Astrocyte (in vitro differentiated cells and primary cell): ENCODE measurements at places on chromosomes 12 and 14.

DNA sequence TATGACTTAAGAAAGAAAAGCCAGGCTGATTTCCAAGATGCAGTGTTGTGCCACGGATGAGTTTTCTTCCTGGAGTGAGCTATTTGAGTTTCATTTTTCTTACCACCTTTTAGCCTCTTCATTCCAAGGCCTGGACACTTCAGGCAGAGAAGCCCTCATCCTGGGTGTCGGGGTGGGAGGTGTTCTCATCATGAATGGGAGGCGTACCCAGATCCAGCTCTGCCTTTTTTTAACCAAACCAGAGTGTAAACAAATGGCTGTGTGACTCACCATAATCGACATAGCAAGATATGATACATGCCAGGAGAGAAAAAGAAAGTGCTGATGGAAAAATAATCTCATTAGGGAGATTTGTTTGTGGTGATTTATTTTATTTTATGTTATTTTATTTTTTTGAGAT, 79.9 kb downstream of the ARF6 start:
- no peak overlapping the region for H3K4me3 ChIP-seq
- H3K27ac ChIP-seq: peak overlapping the region; percentile 66
- H3K4me1 ChIP-seq: peaks cover 53% of the 10 kb centered on the region
- no peaks in the 10 kb centered on the region for H3K27me3 ChIP-seq
- H3K36me3 ChIP-seq: no peaks in the 10 kb centered on the region
- DNase-seq: peak; percentile 93

- no peak overlapping the region for H3K27ac ChIP-seq
- H3K4me3 ChIP-seq: no peak overlapping the region
- no peak for DNase-seq
Measured at GRCh38 chr12:100972121-100972520, 177.5 kb downstream of the ANO4 start.

- DNase-seq: no peak
- H3K27me3 ChIP-seq: peaks cover 5% of the 10 kb centered on the region
- H3K4me3 ChIP-seq: no peak overlapping the region
- H3K27ac ChIP-seq: no peak overlapping the region
Measured at GRCh38 chr12:103547376-103547775, 39.7 kb upstream of the STAB2 start.

DNA sequence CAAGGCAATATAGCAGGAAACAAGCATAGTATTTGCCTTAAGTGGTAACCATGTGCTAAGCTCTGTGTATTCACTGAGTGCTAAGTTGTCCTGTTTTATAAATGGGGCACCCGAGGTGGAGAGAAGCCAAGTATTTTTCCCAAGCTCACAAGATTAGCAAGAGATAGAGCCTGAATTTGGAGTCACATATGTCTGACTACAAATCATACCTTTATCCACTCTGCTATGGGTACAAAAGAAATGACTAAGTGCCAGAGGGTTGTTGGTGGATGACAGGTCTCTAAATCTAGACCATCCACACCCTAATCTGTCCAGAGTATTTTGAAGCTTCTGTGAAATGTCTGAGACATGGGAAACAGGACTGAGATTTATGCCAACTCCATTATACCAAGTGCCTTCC, 182.1 kb upstream of the SEL1L start:
- H3K36me3 ChIP-seq: no peaks in the 10 kb centered on the region
- no peak for DNase-seq
- no peak overlapping the region for H3K4me3 ChIP-seq
- H3K27me3 ChIP-seq: no peaks in the 10 kb centered on the region

GRCh38 chr12:56205445-56205844, 16.2 kb upstream of the SMARCC2 start:
- H3K27me3 ChIP-seq: no peaks in the 10 kb centered on the region
- peaks cover 47% of the 10 kb centered on the region for H3K36me3 ChIP-seq
- H3K4me3 ChIP-seq: no peak overlapping the region

- no peak overlapping the region for H3K27ac ChIP-seq
- H3K4me1 ChIP-seq: no peaks in the 10 kb centered on the region
- H3K27me3 ChIP-seq: no peaks in the 10 kb centered on the region
- H3K4me3 ChIP-seq: no peak overlapping the region
Measured at GRCh38 chr12:127606476-127607015, 660.4 kb upstream of the TMEM132C start.

- no peak overlapping the region for H3K27ac ChIP-seq
- no peak overlapping the region for H3K4me3 ChIP-seq
- no peak for DNase-seq
- peaks cover 7% of the 10 kb centered on the region for H3K4me1 ChIP-seq
Measured at GRCh38 chr12:31478425-31478824, 112.5 kb downstream of the DENND5B start.

DNA sequence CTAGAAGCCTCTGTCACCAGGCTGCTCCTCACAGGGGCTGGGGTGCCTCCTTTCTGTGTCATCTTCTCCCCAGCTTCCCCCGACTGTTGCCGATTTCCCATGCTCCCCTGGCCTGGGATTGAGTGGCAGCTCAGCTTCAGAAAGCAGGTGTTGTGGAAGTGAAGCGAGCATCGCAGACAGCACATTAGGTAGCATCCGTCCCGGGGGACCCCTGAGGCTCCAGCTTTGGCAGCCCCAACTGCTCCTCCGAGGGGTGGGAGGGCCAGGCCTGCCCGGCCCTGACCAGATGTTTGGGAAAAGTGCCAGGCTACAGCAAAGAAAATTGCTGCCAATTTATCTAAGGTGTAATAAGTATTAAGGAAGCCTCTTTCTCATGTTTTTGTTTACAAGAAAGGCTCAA, 1045.6 kb downstream of the BCL11B start:
- no peak for DNase-seq
- no peak overlapping the region for H3K4me3 ChIP-seq
- no peak overlapping the region for H3K27ac ChIP-seq
- H3K4me1 ChIP-seq: no peaks in the 10 kb centered on the region
- no peaks in the 10 kb centered on the region for H3K27me3 ChIP-seq

- H3K27ac ChIP-seq: no peak overlapping the region
- no peaks in the 10 kb centered on the region for H3K4me1 ChIP-seq
- DNase-seq: no peak
- no peaks in the 10 kb centered on the region for H3K27me3 ChIP-seq
- H3K36me3 ChIP-seq: no peaks in the 10 kb centered on the region
- H3K4me3 ChIP-seq: no peak overlapping the region
Measured at GRCh38 chr12:77510985-77511384, 319.7 kb upstream of the NAV3 start.

DNA sequence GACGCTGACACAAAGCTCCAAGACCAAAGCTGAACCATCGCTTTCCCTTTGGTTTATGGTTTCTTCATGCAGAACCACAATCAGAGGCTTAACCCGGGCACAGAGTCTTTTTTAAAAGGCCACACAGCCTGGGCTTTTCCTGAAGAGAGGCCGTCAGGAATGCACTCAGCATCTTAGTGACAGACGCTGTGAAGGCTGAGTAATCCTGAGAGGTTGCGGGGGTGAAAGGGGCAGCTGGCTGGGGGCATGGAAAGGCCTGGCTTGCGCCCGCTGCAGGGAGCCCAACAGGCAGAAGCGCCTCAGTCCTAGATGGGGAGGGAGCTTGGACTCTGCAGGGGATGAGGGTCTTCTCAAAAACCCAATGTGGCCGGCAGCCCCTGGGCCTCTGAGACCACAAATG, 13.6 kb downstream of the CTDSP2 start:
- no peak overlapping the region for H3K4me3 ChIP-seq
- no peak overlapping the region for H3K27ac ChIP-seq
- no peak for DNase-seq
- peaks cover 11% of the 10 kb centered on the region for H3K36me3 ChIP-seq
- no peaks in the 10 kb centered on the region for H3K27me3 ChIP-seq

- no peak overlapping the region for H3K4me3 ChIP-seq
- no peak overlapping the region for H3K27ac ChIP-seq
- DNase-seq: no peak
- H3K4me1 ChIP-seq: no peaks in the 10 kb centered on the region
Measured at GRCh38 chr12:43062201-43062895, 472.8 kb upstream of the PRICKLE1 start.

DNA sequence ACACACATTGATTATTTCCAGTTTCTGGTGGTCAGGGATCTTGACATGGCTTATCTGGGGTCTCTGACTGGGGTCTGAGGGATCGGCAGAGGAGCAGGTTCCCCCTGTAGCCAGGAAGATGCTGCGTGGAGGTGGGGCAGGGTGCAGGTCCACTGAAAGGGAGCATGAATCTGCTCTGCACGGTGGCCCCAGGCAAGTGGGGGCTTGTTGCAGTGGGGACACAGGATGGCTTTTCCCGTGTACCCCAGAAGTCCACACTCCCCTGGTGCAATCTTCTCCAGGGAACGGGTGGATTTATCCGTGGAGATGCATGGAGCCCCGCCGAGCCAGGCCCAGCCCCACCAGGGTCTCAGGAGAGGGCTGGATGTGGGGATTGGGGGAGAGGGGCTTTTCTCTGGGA, 210.4 kb upstream of the C14orf180 start:
- H3K4me1 ChIP-seq: no peaks in the 10 kb centered on the region
- no peaks in the 10 kb centered on the region for H3K36me3 ChIP-seq
- H3K4me3 ChIP-seq: no peak overlapping the region
- no peaks in the 10 kb centered on the region for H3K27me3 ChIP-seq
- no peak for DNase-seq

GRCh38 chr14:20855652-20856291, 35.4 kb upstream of the RNASE3 start:
- H3K4me1 ChIP-seq: no peaks in the 10 kb centered on the region
- H3K4me3 ChIP-seq: no peak overlapping the region
- H3K27ac ChIP-seq: no peak overlapping the region
- peak; percentile 46 for DNase-seq
- H3K36me3 ChIP-seq: no peaks in the 10 kb centered on the region
- H3K27me3 ChIP-seq: peaks cover 2% of the 10 kb centered on the region
